ENCODE measurements at places on chromosomes 7 and 10. TPM values are rescaled to one million over a fixed set of nuclear protein-coding genes. Genes with fewer than 3 reads are reported as not detected.
A peak's percentile ranks its signal among the peaks of the same experiment; 100 is the strongest.

The CRYGN gene
- polyA plus RNA-seq: not detected

- peak; percentile 19 for DNase-seq
These were observed 17.3 kb upstream of the SAMD9L start for GRCh38 chr7:93165447-93165846.

DNA sequence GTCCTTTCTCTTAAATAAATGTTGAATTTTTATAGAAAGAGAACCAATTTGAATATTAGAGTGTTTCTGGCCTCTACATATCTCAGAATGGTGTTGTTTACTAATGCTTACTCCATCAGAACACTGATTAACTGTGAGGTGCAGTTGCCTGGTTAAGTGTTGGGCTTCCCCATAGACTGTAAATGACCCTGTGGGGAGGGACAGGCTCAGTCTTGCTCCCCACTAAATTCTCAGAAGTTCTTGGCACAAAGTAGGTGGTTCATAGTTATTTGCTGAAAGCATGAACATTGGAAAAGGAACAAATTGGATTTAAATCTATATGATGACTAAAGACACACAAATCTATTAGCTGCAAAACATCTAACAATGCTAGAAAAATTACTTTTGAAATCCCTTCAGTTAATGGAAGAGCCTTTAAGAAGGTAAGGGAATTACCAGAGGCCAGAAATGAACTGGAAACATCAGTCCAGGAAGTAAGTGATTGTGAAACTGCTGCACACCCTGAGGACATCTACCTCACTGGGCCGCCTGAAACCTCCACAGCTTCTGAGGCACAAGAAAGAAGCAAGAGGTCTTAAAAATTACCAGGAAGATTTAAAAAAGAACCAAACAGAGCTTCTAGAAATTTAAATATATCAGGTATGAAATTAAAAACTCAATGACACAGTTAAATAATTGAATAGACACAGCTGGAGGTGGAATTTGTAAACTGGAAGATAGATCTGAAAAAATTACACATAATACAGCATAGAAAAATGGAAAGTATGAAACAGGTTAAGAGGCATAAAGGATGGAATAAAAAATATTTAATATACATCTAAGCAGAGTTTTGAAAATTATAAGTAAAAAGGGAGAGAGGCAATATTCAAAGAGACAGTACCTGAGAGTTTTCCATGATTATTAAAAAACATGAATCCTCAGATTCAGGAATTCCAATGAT lies 17.8 kb upstream of the COMTD1 start:
- no peak for DNase-seq

DNA sequence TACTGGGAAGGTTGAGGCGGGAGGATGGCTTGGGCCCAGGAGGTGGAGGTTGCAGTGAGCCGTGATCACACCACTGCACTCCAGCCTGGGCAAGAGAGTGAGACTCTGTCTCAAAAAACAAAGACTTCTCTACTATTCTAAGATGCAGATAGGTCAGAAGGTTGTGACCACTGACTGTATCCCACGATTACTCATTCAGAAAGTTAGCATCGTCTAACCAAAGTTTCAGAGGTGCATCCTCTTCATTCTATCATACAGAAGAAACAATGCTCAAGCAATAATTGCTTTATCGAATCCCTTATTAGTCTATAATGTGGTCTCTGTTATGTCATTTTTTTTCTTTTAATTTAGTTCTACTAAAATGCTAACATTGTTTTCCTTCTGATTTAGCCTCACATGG lies 348.7 kb upstream of the LRGUK start:
- DNase-seq: no peak

- DNase-seq: peak; percentile 64
These were observed 19.8 kb upstream of the NUP205 start for GRCh38 chr7:135537905-135538304.

- DNase-seq: no peak
These were observed 303.9 kb downstream of the GRID1 start for GRCh38 chr10:86062647-86063145.

GRCh38 chr10:15478429-15478828 lies 107.3 kb upstream of the FAM171A1 start:
- no peak for DNase-seq

DNA sequence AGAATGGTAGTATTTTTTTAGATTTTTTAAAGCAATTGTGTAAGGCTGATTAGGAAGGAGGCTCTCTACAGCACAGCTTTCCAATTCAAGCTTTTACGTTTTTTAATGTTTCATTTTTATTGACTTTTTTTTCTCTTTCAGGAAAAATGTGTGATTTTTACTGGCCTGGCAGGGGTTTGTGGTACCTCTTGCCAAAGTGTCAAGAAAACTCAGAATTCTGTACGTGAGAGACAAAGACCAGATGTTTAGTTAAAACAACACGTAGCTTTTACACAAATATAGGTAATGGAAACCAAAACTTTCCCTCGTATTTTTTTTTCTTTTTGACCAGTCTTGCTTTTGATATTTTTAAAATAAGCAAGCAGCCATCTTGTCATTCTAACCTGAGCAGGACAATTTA lies 6.0 kb upstream of the NPVF start:
- no peak for DNase-seq

- no peak for DNase-seq
These were observed 46.5 kb downstream of the FAM171A1 start for GRCh38 chr10:15324611-15325010.

DNA sequence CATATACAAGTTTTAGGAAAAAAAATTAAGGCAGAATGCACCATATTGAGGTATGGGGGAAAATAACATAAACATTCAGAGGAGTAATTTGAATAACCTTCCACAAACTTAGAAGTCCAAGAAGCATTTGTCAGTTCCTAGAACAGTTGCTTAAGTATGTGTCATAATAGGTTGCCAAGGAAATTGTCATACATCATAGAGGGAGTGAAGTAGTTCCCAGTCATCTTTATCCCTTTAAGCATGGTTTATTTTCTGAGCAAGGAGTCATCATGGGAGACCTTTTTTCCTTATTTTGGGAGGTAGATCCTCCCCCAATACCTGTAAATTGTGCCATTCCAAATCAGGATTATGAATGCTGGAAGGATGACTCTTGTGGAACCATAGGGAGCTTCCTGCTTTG lies at the start of gene SSMEM1:
Gene SSMEM1, plus strand, starts transcription at position 219 of the 400 bp plus-strand sequence. Its CDS starts 51 bp downstream, at position 270.
- DNase-seq: no peak

DNA sequence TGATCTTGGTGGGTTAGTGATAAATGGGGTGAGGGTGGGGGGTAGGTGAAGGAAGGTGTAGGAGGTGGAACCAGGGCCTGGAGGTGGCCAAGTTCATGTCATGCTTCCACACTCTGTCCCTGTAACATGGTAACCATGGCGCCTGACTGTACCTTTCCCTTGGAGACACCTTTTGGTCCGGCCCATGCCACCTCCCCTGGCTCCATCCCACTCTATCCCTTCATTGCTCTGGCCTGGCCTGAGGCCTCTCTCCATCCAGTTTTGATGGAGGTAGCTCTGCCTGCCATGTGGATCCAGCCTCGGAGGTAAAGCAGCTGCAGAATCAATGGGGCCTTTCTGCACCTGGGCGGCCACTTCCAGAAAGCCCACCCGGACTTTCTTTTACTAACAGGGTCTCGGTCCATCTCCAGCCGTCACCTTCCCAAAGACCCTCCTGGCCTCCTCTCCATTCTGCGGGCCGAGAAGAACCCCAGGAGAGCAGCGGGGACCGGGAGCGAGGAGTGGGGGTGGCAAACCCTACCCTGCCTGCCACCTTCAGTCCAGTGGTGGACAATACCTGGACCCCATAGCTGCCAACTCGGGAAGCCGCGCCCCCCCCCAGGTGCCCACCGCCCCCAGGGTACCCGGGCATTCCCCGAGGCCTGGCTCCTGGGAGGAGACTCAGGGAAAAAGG lies 504 bp upstream of the TRRAP start:
- no peak for DNase-seq

The NCF1 gene
- 1,218 TPM for polyA plus RNA-seq

The CABCOCO1 gene
- polyA plus RNA-seq: not detected

DNA sequence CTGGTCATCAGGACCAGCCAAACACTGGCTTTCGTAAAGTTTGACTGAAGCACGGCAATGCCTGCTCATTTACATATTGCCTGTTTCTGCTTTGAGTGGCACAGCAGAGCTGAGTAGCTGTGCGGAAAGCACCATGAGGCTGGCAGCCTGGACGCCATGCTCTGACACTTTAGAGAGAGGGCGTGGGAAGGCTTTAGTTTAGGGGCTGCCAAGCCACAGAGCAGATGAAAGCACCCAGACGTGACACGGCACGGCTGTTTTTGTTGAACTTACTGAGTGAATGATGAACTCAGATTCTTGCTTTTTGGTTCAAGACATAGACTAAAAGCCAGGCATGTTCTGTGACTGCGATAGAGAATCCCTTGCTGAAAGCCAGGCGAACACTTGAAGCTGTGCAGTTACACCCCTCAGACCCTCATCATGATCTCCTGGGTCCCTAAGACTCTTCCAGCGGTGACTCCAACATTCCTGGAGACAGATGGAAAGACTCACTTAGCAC lies 182.1 kb downstream of the ZMYND11 start:
- no peak for DNase-seq

- DNase-seq: no peak
These were observed 1.3 kb downstream of the TMEM60 start for GRCh38 chr7:77796960-77797359.

The LZTS2 gene
- polyA plus RNA-seq: 2.8 TPM

DNA sequence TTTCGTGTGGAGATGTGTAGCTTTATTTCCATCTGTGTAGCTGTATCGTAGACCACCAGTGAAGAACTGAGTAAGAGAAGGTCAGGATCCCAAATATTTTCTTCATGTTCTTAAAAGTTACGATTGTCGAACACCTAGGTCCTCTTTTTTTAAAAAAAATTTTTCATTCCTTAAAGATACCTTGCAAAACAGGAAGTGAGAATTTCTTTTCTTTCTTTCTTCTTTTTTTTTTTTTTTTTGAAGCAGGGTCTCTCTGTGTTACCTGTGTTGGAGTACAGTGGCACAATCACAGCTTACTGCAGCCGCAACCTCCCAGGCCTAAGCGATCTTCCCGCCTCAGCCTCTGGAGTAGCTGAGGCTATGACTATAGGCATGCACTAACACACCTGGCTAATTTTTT lies 60.8 kb downstream of the PHTF2 start:
- DNase-seq: no peak

- DNase-seq: no peak
These were observed 111.6 kb upstream of the GATA3 start for GRCh38 chr10:7942859-7943258.

DNA sequence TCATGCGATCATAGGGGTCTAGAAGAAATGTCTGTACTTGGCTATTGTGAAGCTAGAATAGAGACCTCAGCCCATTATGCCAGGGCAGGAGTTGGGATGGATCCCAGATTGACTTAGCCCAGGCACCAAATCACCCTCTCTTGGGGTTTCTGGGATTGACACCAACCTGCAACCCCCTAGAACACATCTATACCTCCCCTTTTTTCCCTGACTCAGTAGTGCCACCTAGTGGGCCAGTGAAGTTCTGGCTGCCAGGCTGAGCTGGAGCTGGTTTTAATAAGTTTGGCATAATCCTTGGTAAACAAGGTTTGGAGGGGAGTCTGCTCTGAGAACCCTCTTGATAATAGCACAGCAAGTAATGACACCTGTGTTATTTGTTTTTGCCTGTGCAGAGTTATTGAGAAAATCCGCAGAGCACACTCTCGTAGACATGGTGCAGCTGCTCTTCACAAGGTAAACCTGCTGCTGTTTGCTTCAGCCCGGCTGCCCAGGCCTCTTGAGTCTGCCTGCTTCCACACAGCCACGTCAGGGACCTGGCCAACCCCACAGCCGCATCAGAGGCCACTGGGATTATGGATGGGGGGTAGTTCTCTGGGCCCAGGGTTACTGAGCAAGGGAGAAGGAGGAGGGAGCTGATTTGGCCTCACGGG lies 43.3 kb upstream of the NFKB2 start:
- peak; percentile 37 for DNase-seq

DNA sequence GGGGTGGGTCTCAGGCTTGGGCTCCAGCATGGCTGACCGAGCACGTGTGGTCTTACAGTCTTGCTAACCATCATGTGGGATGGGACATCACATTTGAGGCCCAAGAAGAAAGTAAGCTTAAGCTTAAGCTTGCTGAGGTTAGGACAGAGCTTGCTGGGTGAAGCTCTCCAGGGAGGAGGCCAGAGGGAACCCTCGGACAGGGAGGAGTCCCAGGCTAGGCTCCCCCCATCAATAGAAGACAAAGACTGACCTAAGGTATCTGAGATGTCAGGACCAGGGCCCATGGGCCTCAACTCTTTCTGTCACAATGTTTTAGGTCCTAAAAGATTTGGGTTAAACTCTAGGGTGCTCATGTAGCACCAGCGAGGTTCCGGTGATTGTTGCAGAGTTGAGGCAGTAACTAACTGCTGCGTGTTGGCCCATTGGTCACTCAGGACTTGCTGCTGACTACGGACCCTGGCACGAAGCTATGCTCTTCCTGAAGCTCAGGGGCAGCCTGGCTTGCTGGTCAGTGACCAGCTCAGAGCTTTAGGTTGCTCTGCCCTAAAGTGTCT lies 10.5 kb downstream of the AKR1E2 start:
- DNase-seq: no peak

The ACHE gene
- polyA plus RNA-seq: not detected
